H4 (cell line): ENCODE measurements at places on chromosomes 5 and 9. TPM values are rescaled to one million over a fixed set of nuclear protein-coding genes. Genes with fewer than 3 reads are reported as not detected.

GRCh38 chr5:26388976-26389375 is 649.4 kb downstream of the CDH9 start:
- DNase-seq: peak; percentile 63

DNA sequence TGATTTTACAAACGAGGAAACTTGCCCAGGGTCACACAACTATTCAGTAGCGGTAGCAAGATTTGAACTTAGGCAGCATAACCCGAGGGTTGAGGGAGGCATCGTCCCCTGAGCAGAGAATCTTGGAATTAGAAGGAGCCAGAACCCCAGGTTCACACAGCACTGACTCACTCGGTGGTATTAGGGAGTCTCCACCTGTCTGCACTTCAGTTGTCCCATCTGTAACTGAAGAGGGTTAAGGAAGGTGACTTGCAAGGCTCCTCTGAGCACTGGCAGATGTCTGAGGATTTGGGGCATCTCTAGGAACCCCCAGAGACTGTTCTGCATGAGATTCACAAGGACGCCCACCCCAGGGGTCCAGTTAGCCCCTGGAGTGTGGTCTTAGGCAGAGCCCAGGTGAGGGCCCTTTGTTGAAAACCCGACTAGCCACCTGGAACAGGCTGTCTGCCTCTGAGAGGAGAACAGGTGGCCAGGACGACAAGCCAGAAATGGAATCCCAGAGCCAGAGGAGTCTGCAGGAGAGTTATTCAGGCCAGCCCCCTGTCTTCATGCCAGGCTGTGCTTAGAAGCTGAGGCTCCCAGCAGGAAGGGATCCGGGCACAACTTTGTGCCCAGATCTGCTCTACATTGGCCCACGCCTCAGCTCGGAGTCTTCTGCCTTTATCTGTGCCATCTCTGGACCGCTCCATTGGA is 50.0 kb upstream of the ORM1 start:
- no peak for DNase-seq

BHMT2 gene
- not detected in 2 replicates for total RNA-seq

- DNase-seq: no peak
Measured at GRCh38 chr9:4160249-4160648, 139.6 kb downstream of the GLIS3 start.
